AG04449 (cell line): ENCODE measurements at places on chromosomes 3 and 15.

GRCh38 chr15:33115191-33115861 lies 79.2 kb downstream of the FMN1 start:
- no peak for DNase-seq

DNA sequence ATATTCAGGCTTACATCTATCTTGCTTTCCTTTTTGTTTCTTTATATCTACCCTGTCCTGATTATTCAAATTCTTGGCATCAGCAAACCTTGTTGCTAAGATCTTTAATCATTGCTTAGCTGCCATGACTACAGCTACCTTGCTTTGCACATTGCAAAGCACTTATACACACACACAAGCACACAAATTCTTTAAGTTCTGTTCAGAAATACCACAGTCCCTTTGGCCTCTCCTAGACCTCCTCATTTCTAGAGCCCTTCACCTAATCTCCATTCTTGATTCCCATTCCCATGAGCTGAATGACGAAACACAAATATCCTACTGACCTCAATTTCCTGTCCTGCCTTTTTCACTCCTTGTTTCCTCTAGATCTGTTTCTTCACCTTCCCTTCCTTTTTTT lies 409.6 kb downstream of the UNC13C start:
- no peak for DNase-seq

DNA sequence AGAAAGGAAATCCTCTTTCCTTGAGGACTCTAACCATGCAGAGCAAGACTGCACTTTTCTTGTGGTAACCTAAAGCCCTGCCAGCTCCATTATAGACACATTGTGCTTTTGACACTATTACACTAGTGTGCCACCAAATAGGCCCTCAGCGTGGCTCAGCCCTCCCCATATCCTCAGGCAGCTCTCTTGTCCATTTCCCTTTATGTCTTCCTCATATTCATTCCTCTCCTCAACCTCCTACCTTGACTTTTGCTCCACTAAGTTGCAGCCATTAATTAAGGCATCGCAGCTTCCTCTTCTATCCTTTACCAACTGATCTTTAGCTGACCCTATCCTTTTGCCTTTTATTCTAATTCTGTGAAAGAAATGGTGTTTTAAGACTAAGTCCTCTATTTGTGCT lies 3.7 kb downstream of the ATG7 start:
- DNase-seq: no peak

DNA sequence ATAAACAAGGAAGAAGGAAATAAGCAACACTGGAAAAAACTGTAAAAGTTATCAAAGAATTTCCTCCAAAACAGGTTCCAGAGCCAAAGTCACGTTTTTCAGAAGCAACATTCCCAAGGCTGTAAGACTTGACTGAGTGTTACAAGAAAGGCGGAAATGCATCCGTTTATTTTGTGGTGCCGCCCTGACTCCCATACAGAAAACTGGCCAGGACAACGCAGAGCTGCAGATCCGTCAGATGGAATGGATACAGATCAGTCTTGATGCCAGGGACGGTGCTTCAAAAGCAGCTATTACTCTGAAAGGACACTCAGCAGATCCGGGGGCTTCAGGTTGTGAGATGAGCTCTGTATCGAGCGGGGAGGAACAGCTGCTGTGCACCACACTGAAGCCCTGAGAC lies 83.4 kb downstream of the GABRG3 start:
- DNase-seq: no peak

DNA sequence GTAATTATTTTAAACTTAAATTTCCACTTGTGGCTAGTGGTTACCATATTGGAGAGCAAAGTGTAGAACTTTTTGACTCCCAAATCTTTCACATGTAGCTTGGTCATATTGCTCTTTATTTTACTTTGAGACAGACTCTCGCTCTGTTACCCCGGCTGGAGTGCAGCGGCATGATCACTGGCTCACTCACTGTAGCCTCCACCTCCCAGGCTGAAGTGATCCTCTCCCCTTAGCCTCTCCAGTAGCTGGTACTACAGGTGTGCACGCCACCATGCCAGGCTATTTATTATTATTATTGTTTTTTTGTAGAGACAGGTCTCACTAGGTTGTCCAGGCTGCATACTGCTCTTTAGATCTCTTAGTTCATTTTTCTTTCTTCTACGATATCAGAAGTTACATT lies 3.9 kb downstream of the FNDC3B start:
- no peak for DNase-seq

DNA sequence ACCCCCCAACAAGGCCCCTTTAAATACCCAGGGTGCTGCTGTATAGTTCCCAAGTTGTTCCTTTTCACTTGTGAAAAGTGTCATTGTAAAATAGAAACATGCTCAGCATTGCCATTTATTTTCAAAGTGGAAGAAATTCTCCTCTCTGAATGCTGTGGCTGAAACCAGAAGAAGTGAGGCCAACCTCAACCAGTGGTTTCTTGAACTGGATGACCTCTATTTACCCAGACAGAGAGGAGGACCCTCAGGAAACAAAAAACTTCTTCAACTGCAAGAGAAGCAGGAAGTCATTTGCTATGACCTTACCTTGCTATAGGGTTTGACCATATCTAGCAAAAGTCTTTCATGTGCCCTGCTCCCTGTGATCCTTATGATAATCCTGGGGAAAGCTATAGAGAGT lies 209.7 kb upstream of the RARB start:
- no peak for DNase-seq

- no peak for DNase-seq
Observed at GRCh38 chr15:57422113-57422754, 45.9 kb downstream of the CGNL1 start.

GRCh38 chr3:62554264-62554799 lies 181.0 kb upstream of the FEZF2 start:
- DNase-seq: no peak

GRCh38 chr3:56899078-56899477 lies 97.3 kb upstream of the ARHGEF3 start:
- no peak for DNase-seq

GRCh38 chr3:116188231-116188785 lies 257.0 kb downstream of the LSAMP start:
- no peak for DNase-seq

- no peak for DNase-seq
Observed at GRCh38 chr15:40106203-40107161, 2.2 kb downstream of the BMF start.

GRCh38 chr15:55245059-55245458 lies 44.6 kb downstream of the RAB27A start:
- DNase-seq: no peak

GRCh38 chr3:100715176-100715575 lies 5.9 kb downstream of the TFG start:
- no peak for DNase-seq

GRCh38 chr3:190338717-190339116 lies 16.5 kb upstream of the CLDN1 start:
- no peak for DNase-seq

DNA sequence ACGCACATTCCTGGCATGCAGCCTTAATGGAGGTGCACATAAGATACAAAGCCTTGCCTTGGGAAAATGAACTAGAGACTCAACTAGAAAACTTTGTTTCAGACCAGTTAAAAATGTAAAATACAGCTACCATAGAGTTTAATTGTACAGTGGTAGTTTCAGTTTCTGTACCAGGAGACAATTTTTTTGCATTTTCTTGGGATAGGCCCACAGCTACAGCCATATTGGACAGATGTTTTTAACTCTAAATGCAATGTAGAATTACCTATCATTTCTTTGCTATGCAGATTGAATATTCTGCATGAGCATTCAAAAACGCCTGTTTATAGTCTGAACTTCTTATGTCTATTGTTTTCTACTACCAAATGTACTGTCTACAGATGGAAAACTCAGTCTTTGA lies 20.3 kb downstream of the DAZL start:
- DNase-seq: no peak

DNA sequence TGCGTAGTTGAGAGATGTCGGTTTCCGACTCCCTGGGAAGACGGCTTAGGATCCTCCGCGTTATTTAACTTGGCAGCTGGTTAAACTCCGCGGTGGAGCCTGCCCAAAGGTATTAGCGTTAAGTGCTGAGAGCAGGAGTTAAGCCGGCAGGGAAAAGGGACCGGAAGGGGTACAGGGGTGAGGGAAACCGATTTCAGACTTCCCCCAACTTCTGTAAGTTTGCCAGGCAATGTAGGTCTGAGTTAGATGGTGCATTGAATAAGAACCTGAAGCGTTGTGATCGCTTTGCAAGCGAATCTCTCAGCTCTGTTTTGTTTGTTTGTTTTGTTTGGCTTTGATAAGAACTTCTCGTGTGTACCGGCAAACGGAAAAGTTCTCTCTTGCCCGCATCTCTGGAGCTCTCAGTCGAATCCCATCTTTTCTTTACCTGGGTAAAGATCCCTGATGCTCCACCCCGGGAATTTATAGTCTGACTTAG lies 6.0 kb upstream of the FEZF2 start:
- no peak for DNase-seq

- DNase-seq: no peak
Observed at GRCh38 chr15:99090011-99090699, 14.7 kb upstream of the SYNM start.

GRCh38 chr3:98893740-98894139 lies 7.8 kb downstream of the DCBLD2 start:
- no peak for DNase-seq

DNA sequence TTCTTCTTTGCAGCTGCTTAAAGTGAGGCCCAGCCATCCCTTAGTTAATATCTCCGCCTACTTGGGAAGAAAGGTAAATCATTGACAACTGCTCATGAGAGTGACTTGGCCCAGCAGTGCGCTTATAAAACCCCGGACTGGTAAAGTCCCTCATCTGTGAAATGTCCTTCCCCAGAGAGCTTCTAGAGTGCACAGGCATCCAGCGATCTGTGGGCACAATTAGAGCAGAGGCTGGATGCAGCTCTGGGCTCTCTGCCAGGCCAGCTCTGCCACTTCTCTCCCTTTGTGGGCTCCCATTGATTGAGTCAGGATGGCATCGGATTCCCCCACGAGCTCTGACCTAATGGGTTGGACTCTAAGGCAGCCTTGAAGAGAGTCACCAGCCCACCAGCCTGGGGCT lies 219.0 kb upstream of the LINGO1 start:
- DNase-seq: no peak

DNA sequence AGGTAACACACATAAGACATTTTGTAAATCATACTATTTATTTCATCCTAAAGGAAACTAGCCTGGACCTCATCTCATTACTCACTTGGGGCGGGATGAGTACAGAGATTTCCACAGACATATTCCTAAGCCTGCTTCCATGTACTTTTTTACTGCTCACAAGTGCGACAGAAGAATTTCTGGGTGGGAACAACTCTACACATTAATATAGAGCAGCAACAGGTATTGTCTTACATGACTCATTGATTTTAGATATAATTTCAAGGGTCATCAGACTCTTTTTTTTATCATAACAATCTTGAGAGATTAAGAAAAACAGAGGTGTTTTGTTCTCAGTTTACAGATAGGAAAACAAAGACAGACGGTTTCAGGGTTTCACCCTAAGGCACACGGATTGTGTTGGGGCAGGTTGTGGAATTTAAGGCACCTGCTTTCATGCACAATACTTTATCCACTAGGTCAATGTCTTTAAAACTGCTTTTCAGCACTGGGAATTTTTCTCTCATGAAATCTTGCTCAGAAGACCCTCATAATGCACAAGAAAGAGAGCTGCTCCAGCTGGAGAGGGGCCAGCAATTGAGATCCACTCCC lies 186.7 kb upstream of the CDIN1 start:
- DNase-seq: no peak

DNA sequence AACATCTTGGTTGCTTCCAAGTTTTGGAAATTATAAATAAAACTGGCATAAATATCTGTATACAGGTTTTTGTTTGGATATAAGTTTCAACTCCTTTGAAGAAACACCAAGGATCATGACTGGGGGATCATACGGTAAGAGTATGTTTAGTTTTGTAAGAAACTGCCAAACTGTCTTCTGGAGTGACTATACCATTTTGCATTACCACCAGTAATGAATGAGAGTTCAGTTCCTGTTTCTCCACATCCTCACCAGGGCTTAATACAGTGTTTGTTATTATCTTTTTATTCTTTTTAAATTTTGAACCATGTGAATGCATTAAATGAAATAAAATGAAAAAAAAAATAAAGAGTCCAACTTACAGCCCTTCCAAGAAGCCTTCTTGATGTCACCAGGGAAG lies 3.7 kb upstream of the ANKUB1 start:
- no peak for DNase-seq

- no peak for DNase-seq
Observed at GRCh38 chr3:115912372-115912771, 289.1 kb downstream of the GAP43 start.

DNA sequence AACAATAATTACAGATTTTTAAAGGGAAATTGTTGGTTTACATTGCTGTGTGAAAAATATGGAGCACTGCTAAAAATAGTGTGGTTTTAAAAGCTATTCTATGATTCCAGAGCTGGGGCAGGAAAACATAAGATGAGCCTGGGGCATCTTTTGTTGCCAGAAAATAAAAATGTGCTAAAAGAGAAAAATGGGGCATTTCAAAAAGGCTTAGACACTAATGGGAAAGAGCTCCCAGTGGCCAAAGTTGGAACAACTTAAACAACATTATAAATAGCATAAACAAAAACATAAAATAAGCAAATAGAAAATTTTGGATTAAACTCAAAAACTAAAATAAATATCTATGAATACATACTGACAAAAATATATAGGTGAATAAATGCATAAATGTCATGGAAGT lies 478.9 kb downstream of the NLGN1 start:
- no peak for DNase-seq

GRCh38 chr3:15645740-15646501 lies 44.4 kb downstream of the BTD start:
- DNase-seq: peak; percentile 80

DNA sequence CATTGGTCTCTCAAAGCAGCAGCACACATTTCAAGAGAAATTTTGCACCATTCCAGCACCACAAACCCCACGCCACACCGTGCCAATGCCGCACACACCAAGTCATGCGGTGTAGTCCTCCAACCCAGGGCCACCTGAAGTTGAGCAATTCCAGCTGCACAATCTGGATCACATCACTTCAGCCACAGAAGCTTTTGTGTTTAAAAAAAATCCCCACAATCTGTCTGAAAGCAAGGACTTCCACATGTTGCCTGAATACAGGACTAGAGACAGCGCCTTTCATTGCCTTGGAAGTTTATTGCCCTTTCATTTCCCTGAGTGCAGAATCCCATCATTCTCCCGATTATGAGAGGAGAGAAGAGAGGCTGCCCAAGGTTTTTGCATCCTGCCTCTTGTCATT lies 175.6 kb upstream of the BCL6 start:
- no peak for DNase-seq

DNA sequence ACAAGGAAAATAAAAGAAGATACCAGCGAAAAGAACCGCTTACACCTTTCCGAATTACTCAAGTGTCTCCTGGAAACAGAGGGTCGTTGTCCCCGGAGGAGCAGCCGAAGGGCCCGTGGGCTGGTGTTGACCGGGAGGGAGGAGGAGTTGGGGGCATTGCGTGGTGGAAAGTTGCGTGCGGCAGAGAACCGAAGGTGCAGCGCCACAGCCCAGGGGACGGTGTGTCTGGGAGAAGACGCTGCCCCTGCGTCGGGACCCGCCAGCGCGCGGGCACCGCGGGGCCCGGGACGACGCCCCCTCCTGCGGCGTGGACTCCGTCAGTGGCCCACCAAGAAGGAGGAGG lies 325 bp downstream of the ALCAM start:
- DNase-seq: no peak

- no peak for DNase-seq
Observed at GRCh38 chr3:76527773-76528172, 512.1 kb upstream of the ROBO2 start.

GRCh38 chr15:67776600-67776999 lies 48.7 kb upstream of the SKOR1 start:
- DNase-seq: no peak
